Urinary bladder (tissue), 4 donors: ENCODE measurements at places on chromosomes 7 and 10.
A peak's percentile ranks its signal among the peaks of the same experiment; 100 is the strongest.

GRCh38 chr7:33841031-33841430 is 64.3 kb upstream of the BMPER start:
- DNase-seq, result no peak

DNA sequence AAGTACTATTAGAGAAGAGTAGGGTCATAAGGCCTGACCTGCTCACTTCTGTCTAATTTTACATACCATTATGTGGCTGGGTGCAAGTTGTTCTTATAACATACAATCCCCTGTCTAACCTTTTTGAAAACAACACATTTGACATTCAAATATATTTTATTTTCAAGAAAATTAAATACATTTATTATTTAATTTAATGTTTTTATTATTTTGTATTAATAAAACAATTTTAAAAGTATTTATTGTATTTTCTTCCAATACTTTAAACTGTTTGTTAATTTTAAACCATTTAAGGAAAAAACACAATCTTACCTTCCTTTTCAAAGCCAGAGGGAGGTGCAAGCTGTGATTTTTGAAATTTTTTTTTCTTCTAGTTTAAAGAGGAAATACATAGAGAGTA is 232.8 kb downstream of the KCND2 start:
- DNase-seq, result no peak

DNA sequence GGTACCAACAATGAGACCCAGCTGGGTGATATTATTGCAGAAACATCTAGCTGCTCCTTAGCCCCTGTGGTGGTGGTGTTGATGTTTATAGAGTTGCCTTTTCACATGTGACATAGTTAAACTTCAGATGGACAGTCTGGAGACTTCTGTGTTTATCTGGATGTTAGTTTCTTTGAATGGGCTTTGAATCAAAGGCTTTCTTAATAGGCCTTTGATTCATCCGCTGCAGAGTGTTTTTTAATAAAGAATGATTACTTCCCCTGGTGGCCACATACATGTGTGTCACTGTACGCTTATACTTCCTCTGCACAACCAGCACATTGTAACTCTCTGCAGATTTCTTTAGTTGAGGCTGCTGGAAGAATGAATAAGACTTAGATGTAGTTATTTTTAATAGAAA is 221.0 kb downstream of the DYNC1I1 start:
- no peak for DNase-seq

DNA sequence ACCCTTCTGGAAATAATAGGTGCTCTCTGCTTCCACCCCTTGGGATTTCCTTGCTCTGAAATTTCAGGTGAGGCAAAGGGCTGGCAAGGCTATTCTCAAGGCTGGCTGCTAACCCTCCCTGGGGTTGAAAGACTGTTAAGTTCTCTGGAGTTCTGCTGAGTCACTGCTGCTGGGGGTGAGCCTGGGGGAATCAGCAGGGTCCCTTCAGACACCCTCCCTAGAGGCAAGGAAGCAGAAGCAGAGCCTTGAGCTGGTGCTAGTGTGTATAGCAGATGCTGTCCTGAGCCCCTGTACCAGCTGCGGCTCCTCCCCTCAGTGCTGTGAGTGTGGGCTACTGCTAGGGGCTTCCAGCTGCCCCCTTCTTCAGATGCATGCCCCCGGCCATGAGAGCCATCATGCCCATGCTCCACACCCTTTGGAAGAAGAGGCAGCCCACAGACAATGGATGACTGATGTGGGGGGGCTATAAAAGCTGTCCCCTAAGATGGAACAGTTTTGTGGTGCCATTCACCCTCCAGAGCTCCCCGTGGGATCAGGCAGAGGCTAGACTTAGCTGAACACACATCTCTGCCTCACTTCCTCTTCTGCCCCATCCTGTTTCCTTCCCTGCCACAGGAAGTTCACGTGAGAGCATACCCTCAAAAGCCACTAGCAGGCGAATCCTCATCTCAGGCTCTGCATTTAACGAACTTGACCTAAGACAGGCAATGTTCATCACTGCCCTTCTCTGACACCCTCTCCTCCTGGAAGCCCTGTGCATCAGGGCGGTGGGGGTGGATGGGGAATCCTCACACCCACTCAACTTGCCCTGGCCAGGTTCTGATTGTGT is 91.8 kb downstream of the SH3PXD2A start:
- no peak for DNase-seq

- no peak for DNase-seq
Measured at GRCh38 chr7:151505433-151505832, 14.3 kb downstream of the RHEB start.

GRCh38 chr10:45249978-45250693 is 65.3 kb downstream of the OR13A1 start:
- peak; percentile 54 for DNase-seq

DNA sequence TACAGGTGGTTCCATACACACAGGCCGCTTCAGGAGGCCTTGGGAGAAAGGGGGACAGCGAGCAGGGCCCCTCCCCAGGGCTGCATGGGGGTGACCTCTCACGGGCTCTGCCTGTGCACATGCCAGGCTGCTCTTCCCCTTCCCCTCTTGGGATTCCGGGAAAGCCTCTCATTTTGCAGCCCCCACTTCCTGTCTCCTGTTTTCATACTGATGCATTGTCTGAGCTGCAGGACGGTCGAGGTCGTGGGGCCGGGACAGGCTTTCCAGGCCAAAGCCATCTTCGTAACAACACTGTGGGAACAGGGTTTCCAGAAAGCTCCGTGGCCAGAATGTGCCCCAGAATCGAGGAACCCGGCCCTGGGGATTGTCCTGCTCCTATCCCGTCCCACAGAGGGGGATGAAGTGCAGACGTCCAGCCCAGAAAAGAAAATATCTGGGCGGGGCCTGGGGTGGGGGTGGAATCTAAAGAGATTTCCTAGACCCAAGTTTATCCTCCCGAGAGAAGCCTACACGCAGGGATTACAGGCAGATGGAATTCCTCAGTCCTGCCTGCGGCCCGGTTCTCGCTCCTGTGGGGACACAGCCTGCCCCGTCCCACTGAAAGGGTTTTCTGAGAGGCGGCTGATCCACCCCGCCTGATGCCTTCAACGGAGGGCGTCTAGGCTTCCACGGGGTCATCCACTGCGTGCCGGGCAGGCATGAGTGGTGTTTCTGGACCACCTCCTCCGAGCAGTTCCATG is 29.5 kb upstream of the DNAAF5 start:
- no peak for DNase-seq

GRCh38 chr7:2134740-2135139 is 98.0 kb downstream of the MAD1L1 start:
- DNase-seq, result no peak

DNA sequence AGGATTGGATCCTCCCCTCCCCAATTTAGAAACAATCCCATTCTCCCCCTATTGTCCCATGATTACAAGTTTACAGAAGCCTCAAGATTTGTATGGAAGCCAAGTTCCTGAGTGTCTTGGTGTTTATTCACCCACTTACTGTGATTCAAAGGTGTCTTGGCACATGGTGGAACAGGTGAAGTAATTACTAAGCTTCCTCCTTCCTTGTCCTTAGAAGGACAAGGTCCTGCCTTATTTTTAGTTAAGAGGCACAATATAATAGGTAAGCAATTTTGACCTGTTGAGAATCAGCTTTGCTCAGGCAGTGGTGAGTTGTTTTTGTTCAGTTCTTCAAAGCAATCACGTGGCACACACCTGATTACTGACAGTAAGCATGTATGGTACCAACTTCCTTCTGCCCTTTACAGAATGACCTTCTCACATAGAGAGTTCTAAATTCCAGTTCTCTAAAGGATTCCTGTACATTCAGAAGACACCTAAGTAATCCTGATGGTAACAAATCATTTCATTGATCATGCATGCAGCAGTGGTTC is 60.7 kb upstream of the SLC13A1 start:
- no peak for DNase-seq

- peak; percentile 28 for DNase-seq
Measured at GRCh38 chr10:88991161-88991898, 732 bp downstream of the FAS start.
